ENCODE measurements at places on chromosomes 5 and 9. TPM values are rescaled to one million over a fixed set of nuclear protein-coding genes. Genes with fewer than 3 reads are reported as not detected.
A peak's percentile ranks its signal among the peaks of the same experiment; 100 is the strongest.

FAM13B gene
- polyA plus RNA-seq: 19.3 TPM

DNA sequence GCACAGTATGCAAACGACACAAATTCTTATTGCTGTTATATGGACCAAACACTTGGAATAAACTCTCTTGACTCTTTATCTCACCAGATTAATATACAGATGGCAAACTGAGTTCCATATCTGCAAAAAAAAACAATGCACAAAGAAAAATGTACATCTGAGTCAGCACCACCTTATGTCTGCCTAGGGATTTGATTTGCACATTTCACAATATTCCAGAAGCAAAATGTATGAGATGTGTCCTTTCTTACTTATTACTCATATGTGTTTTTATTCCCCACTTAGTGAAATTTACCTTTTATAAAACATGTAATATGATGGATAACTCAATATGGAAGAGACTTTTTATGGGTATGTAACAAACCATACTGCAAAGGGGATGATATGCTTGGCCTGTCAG, 236.9 kb downstream of the GLIS3 start:
- no peak for DNase-seq

- peak; percentile 86 for DNase-seq
Measured at GRCh38 chr9:33202552-33203201, 35.5 kb upstream of the B4GALT1 start.

KIF24 gene
- 25.0 TPM for polyA plus RNA-seq

GRCh38 chr5:122076669-122077365, 1.2 kb downstream of the LOX start:
- peak; percentile 94 for DNase-seq

GHR gene
- polyA plus RNA-seq: 22.6 TPM

DRD1 gene
- 0.69 TPM for polyA plus RNA-seq

- DNase-seq: no peak
Measured at GRCh38 chr9:126261584-126262356, 64.9 kb upstream of the MVB12B start.

- no peak for DNase-seq
Measured at GRCh38 chr5:156042726-156043125, 284.2 kb upstream of the SGCD start.

CRHBP gene
- 0.43 TPM for polyA plus RNA-seq

DNA sequence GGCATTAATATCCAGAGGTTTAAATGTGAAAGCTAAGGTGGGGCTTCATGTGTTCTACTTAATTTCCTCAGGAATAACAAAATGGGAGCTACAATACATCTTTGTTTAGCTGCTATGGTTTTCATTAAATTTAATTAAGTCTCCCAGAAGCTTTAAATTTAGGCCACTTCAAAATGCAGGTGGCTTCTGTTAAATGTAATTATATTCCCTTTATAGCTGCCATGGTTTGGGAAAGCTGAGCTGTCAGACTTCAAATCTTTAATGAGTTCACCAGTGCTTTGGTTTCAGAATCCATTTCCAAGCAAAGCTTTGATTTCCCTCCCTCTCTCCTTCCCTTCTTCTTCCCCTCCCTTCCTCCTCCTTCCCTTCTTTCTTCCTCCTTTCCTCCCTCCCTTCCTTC, 58.4 kb upstream of the FAM170A start:
- DNase-seq: no peak

OSMR gene
- 9.5 TPM for polyA plus RNA-seq
